ENCODE measurements at places on chromosomes 3 and 15.

GRCh38 chr15:77373441-77373840, 46.5 kb downstream of the PEAK1 start:
- H3K4me3 ChIP-seq: no peak overlapping the region
- no peaks in the 10 kb centered on the region for H3K4me1 ChIP-seq

DNA sequence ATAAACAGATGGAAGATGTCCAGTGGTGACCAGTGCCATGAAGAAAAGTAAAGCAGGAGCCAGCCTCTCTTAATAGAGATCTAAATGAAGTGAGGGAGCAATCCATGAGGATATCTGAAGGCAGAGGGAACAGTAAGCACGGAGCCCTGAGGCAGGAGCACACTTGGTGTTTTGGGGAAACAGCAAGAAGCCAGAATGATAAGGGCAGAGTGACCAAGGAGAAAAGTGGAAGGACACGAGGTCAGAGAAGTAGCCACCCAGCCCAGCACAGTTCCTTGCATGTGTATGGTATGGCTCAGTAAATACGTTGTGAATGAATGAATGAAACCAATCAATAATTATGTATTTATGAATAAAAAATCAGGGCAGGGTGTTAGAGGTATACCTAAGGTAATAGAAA, 11.6 kb downstream of the KLHL18 start:
- H3K4me1 ChIP-seq: peaks cover 37% of the 10 kb centered on the region
- H3K27me3 ChIP-seq: no peaks in the 10 kb centered on the region
- H3K27ac ChIP-seq: no peak overlapping the region

DNA sequence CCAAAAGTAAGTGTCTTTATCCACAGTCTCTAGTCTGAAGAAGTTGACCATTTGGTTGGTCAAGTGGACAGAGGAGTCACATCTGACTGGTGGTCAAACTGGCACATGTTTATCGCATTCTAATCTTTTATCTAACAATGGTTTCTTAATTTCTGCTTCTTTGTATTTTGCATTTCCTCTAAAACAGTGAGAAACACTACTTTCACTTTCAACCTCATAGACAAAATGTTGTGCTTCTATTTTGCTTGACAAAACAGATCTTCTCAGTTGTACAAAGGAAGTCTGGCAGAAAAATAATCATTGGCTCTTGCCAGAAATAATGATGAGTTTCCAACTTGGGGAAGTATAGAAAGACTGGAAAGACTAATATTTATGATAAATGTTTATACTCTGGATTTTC, 103.9 kb downstream of the MME start:
- H3K36me3 ChIP-seq: no peaks in the 10 kb centered on the region
- no peaks in the 10 kb centered on the region for H3K4me1 ChIP-seq
- no peak for DNase-seq
- peak overlapping the region; percentile 65 for H3K27ac ChIP-seq
- H3K27me3 ChIP-seq: no peaks in the 10 kb centered on the region

DNA sequence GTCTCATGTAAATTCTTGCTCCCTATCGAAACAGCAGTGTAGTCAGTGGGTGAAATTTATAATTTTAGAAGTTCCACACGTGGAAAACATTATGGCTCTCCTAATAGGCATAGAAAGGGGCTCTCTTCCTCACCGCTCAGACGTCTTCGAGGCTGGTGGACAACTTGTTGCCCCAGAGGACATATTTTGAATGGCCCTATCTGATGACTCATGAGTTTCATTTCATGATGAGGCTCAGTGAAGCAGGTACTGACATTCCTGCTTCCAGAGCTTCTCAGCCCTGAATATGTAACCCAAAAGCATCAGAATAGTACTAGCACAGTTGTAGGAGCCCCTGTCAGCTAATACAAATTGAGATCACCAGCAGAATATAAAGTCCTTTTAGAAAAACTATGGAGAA, 117.9 kb downstream of the HERC1 start:
- DNase-seq: no peak
- peaks cover 5% of the 10 kb centered on the region for H3K36me3 ChIP-seq
- no peaks in the 10 kb centered on the region for H3K27me3 ChIP-seq

DNA sequence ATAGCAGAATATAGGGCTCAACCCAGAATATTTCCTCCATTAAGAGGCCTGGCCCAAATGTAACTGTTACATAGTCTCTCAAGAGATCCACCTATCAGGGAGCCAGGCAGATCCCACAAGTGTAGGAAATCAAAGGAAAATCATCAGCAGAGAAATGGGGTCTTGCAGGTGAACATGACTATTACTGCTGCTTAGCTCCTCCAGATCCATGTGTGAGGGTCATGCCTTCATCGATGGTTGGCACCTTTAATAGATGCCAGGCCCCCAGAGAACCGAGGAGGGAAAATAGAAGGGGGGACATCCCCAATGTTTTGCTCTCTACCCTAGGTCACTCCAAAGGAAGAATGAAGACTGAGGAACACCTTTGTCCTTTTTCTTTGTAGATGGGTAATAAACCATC, 1029.9 kb upstream of the CADM2 start:
- no peaks in the 10 kb centered on the region for H3K27me3 ChIP-seq
- H3K36me3 ChIP-seq: no peaks in the 10 kb centered on the region
- no peak for DNase-seq
- H3K4me1 ChIP-seq: no peaks in the 10 kb centered on the region
- no peak overlapping the region for H3K4me3 ChIP-seq

DNA sequence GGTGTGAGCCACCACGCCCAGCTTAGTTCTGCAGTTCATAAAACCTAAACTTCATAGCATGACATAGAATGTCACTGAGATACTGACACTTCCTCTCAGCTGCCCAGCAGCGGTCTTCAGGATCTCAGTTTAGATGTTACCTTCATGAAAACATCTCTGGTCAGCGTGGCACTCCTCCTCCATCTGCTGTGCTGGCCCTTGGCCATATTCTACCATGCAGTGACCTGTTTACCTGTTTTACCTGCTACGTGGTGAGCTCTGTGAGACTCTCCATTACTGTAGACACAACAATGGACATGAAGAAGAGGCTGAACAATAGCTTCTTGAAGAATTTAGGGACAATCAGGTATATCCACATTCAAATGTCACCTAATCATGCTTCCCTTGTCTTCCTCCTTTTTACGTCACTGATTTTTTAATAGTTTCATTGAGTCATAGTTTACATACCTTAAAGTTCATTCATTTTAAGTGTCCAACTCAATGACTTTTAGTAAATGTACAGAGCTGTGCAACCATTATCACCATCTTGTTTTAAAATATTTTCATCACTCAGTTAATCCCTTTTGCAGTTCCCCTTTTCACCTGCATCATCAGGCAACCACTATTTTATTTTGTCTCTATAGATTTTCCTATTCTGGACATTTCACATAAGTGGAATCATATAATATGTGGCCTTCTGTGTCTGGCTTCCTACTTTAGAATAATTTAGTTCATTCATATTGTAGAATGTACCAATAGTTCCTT, 32.2 kb upstream of the PTPN23 start:
- H3K4me3 ChIP-seq: no peak overlapping the region
- H3K4me1 ChIP-seq: peaks cover 10% of the 10 kb centered on the region
- no peak overlapping the region for H3K27ac ChIP-seq

DNA sequence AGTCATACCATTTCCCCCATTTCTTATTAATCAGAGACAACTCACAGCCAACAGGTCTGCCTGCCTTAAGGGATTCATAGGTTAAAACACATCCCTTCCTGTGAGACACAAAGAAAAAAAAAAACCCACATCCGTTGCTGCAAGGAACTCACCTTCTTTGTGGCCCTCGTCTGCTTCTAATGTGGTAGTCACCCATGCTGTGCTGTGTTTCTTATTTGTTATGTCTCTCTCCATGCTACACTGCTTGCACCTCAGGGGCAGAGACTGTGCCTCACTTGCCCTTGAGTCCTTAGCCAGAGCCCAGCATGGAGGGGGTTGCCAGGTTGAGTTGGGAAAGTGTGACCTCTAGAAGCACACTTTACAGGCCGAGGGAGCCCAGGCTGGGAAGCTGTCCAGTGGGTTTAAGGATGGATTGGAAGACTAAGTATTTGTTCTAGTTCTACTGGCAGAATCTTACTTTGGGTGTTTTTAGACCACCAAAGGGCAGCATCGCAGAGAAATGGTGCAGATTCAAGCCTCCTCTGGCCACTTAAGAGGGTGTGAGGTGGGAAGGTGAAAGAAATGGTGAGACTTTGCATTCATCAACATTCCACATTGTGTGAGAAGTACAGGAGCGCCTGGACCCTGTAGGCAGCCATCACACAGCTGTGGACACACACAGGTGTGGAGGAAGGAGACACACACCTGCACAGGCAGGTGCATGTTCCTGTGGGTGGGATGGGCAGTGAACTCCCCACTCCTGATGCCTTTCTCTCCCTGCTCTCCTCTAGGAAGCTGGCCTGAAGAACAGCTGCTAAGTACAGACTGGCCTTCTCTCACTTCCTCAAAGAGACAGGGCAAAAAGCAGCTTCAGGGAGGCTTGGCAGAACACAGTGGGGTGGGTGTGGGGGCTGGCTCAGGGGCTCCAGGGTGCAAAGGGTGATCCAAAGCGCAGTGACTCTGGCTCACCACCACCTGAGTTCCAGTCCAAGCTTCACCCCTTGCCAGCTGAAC, 48.8 kb downstream of the GLB1 start:
- DNase-seq: no peak
- no peak overlapping the region for H3K4me3 ChIP-seq
- H3K27ac ChIP-seq: no peak overlapping the region
- no peaks in the 10 kb centered on the region for H3K27me3 ChIP-seq
- H3K36me3 ChIP-seq: peaks cover 22% of the 10 kb centered on the region
- no peaks in the 10 kb centered on the region for H3K4me1 ChIP-seq

- H3K4me3 ChIP-seq: no peak overlapping the region
- peaks cover 20% of the 10 kb centered on the region for H3K27me3 ChIP-seq
- DNase-seq: no peak
These were observed 5.7 kb upstream of the IGDCC3 start for GRCh38 chr15:65383456-65383855.

GRCh38 chr3:132205609-132206008, 111.6 kb upstream of the ACP3 start:
- H3K4me1 ChIP-seq: no peaks in the 10 kb centered on the region
- H3K4me3 ChIP-seq: no peak overlapping the region

- H3K4me1 ChIP-seq: peaks cover 20% of the 10 kb centered on the region
- no peak overlapping the region for H3K4me3 ChIP-seq
- no peaks in the 10 kb centered on the region for H3K27me3 ChIP-seq
- DNase-seq: no peak
- no peak overlapping the region for H3K27ac ChIP-seq
These were observed 7.2 kb downstream of the RTF1 start for GRCh38 chr15:41423979-41424659.

- no peak overlapping the region for H3K4me3 ChIP-seq
- no peak overlapping the region for H3K27ac ChIP-seq
- no peaks in the 10 kb centered on the region for H3K36me3 ChIP-seq
These were observed 176.2 kb upstream of the TOPAZ1 start for GRCh38 chr3:44065311-44066094.

GRCh38 chr3:147989344-147989743, 580.2 kb downstream of the ZIC1 start:
- no peaks in the 10 kb centered on the region for H3K4me1 ChIP-seq
- no peak for DNase-seq
- no peak overlapping the region for H3K4me3 ChIP-seq
- H3K27me3 ChIP-seq: no peaks in the 10 kb centered on the region
- H3K36me3 ChIP-seq: no peaks in the 10 kb centered on the region
- no peak overlapping the region for H3K27ac ChIP-seq

GRCh38 chr15:42111924-42112323, 17.6 kb upstream of the PLA2G4D start:
- H3K4me1 ChIP-seq: no peaks in the 10 kb centered on the region
- no peak for DNase-seq
- no peak overlapping the region for H3K27ac ChIP-seq
- no peak overlapping the region for H3K4me3 ChIP-seq
- no peaks in the 10 kb centered on the region for H3K27me3 ChIP-seq
- no peaks in the 10 kb centered on the region for H3K36me3 ChIP-seq

- no peaks in the 10 kb centered on the region for H3K36me3 ChIP-seq
- no peaks in the 10 kb centered on the region for H3K4me1 ChIP-seq
- H3K4me3 ChIP-seq: no peak overlapping the region
- peaks cover 10% of the 10 kb centered on the region for H3K27me3 ChIP-seq
These were observed 2.7 kb upstream of the LIPH start for GRCh38 chr3:185555101-185555501.

GRCh38 chr3:48633743-48634142, 1.5 kb downstream of the SLC26A6 start:
- H3K27ac ChIP-seq: no peak overlapping the region
- H3K36me3 ChIP-seq: peaks cover 9% of the 10 kb centered on the region
- no peaks in the 10 kb centered on the region for H3K27me3 ChIP-seq
- no peak for DNase-seq
- no peak overlapping the region for H3K4me3 ChIP-seq

- H3K4me1 ChIP-seq: peaks cover 4% of the 10 kb centered on the region
- DNase-seq: no peak
- H3K36me3 ChIP-seq: no peaks in the 10 kb centered on the region
- H3K27ac ChIP-seq: no peak overlapping the region
These were observed 111.2 kb upstream of the STT3B start for GRCh38 chr3:31421314-31422048.

DNA sequence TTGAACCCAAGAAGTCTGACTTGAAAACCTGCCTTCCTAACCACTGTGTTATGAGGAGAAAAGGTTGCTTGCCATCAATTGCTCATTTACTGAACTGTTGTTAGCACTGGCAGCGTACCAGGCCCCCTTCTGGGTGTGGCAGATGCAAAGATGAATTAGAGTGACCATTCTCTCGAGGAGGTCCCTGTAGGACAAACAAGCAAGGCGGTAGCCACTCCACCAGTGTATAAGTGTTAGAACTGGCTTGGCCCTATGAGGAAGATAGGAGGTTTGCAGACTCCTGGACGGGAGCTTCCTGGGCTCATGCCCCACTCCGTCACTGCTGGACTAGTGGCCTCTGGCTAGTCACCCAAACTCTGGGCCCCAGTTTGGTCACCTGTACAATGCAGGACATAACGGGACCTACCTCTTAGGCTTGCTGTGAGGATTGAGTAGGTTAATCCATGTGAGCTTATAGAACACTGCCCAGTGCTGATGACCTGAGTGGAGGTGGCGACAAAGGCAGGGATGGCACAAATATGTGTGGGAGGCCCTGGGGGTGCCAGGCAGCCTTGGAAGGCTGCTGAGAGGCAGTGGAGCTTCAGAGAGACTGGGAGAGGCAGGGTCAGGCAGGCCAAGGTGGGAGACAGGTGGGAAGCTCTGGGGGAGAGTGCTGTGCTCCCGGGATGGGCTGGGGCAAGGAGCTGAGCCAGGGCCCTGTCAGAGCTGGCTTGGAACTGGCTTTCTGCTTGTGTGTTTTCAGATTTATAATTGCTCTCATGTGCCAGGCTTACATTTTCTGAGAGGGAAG, 145.9 kb downstream of the DNAJB8 start:
- DNase-seq: no peak
- H3K36me3 ChIP-seq: no peaks in the 10 kb centered on the region
- H3K4me3 ChIP-seq: no peak overlapping the region
- H3K4me1 ChIP-seq: peaks cover 4% of the 10 kb centered on the region

- peaks cover 3% of the 10 kb centered on the region for H3K4me1 ChIP-seq
- no peaks in the 10 kb centered on the region for H3K27me3 ChIP-seq
- peaks cover 25% of the 10 kb centered on the region for H3K36me3 ChIP-seq
- DNase-seq: no peak
- H3K27ac ChIP-seq: no peak overlapping the region
These were observed 50.5 kb downstream of the NMD3 start for GRCh38 chr3:161271646-161272045.

Measured in heart right ventricle (tissue), 16 donors.